Memory B cell (primary cell): ENCODE measurements at places on chromosomes 4 and X.

DNA sequence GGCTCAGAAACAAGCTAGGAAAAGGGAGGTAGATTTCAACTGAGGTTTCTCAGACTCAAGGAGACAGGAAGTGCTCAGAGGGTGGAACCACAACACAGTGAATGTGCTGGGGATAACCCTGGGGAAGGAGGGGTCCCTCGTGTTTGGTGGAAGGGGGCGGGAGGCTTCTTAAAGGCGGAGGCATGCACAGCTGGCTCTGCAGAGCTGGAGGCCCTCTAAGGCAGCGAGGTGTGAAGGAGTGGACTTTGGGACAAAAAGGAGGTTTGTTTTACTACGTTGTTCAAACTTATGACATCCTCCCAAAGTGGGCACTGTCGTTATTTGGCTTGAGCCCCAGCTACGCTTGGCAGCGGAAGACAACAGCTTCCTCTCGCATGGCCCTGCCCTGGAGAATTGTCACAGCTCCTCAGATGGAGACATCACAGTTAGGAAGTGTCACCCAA is 21.7 kb upstream of the MTM1 start:
- DNase-seq, result no peak

GRCh38 chr4:142405021-142405694 is 440.9 kb downstream of the INPP4B start:
- no peak for DNase-seq

DNA sequence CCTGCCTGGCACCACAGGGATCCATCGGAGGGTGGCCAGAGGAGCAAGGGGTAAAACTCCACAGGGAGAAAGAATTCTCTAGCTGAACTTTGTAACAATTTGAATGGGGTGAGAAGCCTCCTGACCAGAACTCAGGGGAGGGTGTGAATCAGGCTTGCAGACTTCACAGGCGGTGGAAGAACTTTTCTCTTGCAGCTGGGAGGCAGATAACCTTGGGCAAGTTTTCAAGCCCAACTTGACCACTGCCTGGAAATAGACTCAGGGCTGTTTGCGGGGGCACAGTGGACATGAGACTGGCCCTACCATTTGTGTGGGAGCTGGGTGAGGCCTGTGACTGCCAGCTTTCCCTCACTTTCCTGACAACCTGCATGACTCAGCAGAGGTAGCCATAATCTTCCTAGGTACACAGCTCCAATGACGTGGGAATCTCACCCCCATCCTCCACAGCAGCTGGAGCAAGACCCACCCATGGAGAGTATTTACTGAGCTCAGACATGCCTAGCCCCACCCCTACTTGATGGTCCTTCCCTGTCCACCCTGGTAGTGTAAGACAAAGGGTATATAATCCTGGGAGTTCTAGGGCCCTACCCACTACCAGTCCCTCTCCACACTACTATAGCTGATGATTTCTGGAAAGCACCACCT is 210.0 kb upstream of the AGTR2 start:
- no peak for DNase-seq

DNA sequence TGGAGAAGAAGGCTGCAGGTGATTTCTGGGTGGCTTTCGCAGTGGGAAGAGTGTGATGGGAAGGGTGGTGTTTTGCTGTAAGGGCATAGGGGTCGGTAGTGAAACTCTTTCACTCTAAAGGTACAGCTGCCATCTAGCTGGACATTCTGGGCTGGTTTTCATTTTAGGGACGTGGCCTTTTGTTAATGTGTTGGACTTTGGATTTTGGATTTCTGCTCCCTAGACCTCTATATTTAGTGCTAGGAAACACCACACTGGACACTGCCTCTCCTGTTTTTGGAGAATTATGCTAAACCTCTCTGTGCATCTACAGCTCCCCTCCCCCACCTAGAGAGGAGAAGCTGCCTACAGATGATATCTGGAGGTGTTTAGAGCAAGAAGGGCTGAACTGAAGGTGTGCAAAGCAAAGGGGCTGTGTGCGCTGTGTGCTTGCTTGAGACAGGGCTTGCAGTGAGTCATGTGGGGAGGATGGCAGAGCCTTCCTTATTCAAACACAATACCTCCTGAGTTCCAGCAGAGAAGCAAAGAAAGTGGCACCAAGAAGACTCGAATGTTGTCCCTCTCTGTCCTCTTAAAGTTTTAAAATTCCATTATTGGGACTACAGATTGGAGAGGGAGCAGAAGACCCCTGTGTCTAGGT is 47.9 kb downstream of the STARD8 start:
- DNase-seq, result no peak

- DNase-seq, result no peak
Observed at GRCh38 chr4:156771171-156771837, 200.3 kb downstream of the PDGFC start.

DNA sequence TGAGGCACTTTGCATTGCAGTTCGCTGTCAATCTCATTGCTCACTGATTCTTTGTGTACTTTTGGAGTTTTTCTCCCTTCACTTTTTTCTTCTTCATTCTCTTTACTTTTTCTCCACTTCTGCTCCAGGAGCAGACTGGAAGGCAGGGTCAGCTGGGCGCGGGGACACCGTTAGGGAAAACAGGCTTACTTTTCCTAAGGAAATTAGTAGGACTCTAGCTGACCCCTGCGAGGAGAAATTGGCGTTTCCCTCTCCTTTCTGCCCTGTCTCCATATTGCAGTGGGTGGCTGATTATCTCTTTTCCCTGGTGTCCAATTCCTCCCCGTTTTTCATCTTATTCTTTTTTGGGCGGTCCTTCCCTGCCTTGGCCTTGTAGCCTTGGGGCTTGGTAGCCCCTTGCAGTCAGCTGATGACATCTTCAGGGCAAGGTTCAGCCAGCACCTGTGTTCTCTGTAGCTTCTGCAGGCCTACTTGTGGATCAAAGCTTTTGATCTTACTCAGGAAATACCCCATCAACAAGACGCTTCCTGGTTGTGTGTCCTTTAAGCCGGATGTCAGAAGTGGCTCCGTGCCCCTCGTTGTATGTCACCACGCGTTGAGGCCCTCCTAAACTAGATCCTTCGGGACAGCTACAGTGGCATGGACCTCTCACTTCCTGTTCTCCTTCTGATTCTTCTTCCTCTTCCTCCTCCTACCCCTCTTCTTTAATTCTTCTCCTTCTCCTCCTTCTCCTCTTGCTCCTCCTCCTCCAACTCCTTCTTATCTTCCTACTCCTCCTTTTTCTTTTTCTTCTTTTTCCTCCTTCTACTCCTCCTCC is 36.1 kb downstream of the NBDY start:
- DNase-seq, result no peak

DNA sequence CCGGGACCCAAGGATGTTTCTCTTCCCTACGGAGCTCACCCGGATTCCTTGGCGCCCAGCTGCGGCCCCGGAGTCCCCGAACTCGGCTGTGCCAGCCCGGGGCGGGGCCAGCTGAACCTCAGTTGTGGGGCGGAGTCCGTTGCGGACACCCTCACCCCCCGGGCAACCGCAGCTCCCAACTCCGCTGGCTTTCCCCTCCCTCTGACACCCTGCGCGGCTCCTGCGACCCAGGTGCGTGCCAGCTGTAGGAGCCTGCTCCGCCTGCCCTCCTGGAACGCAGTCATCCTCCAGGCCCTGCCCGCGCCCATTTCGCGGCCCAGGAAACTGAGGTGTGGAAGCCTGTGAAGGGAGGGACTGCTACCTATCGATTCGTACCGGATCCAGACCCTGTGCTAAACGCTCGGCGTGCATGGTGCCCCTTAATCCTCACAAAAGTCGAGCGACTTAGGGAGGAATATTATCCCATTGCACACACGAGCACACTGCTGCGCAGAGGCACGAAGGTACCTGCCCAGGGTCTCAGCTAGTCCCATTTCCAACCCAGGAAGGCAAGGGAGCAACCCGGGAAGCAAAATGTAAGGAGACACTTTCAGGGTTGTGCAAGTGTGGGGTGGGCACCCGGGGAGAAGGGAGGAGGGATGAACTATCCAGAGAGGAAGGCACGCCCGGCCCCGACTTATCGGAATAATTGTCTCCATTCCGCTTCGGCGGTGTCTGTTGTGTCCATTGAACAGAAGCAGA is 12.3 kb downstream of the MSX1 start:
- no peak for DNase-seq
